ENCODE measurements at places on chromosomes 6 and 20.

- DNase-seq, result no peak
Observed at GRCh38 chr6:166578536-166579236, 7.8 kb downstream of the RAMACL start.

GRCh38 chr6:48389146-48390043 is 278.4 kb upstream of the PTCHD4 start:
- no peak for DNase-seq

DNA sequence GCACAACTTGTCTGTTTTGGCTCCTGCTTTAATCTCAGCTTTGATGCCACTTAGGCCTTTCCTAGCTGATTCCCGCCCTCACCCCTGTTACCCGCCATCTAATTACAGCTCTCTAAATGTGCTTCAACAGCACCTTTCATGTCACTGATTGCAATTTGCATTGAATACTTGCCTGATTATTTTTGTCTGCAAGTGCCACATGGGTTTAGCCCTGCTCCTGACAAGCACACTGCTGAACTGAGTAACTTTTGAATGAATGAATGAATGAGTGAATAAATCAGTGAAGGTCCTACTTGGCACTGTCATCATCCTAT is 591 bp upstream of the DCBLD1 start:
- peak; percentile 3 for DNase-seq

GRCh38 chr6:43290905-43291355 is 7.1 kb upstream of the SLC22A7 start:
- no peak for DNase-seq

GRCh38 chr6:140041571-140042332 is 667.3 kb upstream of the CITED2 start:
- no peak for DNase-seq

- no peak for DNase-seq
Observed at GRCh38 chr6:124903797-124904196, 58.4 kb upstream of the RNF217 start.

DNA sequence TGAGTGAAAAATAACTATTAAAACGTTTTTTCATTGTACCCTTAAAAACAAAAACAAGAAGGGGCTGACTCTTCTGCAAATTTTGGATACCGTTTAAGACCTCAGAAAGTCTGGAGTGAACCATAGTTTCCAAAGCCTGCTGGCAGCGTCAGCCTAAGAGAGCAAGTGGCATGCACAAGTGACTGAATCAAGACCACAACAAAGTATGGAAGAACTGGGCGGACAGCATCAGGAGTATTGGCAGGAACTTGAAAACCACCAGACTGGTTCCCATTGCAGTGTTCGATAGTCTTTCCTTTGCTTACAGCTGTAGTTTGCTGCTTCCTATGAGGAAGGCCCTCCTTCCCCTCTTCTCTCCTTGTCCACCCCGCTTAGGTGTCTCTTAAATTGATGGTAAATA is 33.7 kb upstream of the MYLIP start:
- no peak for DNase-seq

DNA sequence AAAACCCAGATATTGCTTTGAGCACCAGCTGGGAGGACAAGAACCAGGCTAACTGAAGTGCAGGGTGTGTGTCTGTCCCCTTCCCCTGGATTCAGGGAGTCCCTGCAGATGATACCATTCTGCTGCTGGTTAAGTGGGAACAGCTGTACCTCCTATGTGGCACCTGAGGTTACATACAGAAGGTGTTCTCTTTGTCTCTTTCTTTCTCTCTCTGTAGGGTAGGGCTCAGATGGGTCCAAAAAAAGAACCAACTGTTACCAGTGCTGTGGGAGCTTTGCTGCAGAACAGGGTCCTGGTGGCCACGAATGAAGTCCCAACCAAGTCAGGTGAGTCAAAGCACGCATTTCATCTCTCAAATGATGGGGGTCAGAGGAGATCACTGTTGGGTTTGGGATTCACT is 38.6 kb downstream of the ZC2HC1B start:
- no peak for DNase-seq

DNA sequence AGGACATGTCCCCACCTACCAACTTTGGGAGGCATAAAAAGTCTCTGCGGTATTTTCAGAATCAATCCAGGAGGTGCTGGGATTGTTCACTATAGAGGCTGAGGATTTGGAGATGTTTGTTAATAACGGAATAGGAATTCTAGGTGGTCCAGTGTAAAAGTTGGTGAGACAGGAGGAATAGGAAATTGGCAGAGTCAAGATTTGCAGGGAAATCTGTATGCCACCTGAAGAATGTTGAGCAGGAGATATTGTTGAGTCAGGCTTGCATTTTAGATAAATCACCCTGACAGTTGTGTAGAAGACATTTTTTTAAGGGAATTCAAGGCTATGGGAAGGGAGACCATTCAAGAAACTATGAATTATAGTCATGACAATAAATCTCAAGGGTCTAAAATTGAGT is 124.8 kb downstream of the COL12A1 start:
- DNase-seq, result no peak

DNA sequence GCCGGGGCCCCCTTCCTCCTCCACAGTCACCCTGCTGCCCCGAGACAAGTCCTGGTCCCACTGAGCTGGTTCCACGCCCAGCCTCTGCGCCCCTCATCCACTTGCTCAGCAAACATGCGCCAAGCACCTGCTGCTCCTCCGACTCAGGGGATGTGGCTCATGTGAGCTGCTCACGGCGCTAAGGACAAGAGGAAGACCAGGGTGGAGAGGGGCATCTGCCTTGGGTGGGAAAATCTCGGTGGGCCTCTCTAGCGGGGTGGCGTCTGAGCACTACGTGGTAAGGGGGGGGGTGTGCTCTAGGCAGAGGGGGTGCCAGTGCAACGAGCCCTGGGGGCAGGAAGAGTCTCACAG is 4.5 kb downstream of the LAMA5 start:
- no peak for DNase-seq

- no peak for DNase-seq
Observed at GRCh38 chr20:34074101-34074760, 37.8 kb downstream of the EIF2S2 start.

DNA sequence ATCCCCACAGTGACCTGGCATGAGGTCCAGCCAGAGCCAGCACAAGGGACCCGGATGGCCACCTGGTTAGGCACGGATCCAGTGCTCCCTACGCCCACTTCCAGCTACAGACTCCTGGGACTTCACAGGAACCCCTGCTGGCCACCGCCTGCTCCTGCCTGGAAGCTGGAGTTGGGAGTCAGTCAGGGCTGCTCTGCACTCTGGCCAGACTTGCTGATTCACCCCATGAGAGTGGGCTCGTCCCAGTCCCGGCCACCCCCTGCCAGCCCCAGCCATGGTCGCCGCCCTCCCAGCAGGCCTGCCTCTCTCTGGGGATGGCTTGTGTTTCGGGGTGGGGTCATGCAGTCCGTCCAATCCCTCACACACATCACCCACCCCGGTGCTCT is 125.8 kb downstream of the DLL1 start:
- no peak for DNase-seq

DNA sequence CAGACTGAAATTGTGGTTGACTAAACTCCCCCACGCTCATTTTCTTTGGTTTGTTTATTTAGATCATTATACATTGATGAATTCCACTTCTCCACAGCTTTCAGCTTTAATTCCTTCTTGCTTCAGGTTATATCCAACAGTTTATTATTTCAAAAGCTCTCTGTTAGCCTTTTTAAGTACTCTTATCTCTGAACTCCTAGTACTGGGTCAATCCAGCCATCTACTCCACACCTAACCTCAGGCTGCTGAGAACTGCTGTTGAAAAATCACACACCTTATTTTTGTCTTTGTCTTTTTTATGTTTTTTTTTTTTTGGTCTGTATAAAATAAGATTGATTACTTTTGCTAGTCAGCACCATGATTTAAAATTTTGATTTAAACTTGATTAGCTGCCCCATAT is 32.9 kb downstream of the FLRT3 start:
- DNase-seq, result no peak

DNA sequence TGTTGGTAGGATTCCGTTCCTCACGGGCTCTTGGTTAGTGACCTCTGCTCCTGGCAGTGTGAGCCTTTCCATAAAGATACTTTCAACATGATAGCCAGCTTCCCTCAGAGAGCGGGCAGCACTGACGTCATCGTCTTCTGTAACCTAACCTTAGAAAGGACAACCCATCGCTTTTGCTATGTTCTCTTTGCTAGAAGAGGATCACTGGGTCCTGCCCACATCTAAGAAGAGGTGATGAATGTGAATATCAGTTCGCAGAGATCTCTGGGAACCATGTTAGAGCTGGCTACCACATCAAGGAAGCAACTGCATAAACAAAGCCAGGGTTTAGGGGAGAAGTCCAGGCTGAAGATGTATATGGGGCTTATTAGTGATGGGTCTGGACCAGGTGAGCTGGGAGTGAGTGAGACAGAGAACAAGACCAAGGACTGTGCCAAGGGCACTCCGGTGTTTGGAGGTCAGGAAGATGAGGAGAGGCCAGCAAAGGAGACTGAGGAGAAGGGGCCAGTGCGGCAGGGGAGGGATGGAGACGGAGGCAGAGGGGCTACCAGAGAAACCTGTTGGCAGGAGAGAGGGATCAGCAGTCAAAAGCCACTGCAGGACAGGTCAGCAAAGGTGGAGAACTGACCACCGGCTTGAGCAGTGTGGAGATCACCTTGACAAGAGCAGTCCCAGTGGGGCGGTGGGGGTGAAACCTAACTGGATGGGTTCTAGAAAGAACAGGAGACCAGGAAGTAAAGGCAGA is 39.7 kb downstream of the PIM1 start:
- no peak for DNase-seq

- no peak for DNase-seq
Observed at GRCh38 chr6:32178547-32179440, 589 bp downstream of the RNF5 start.

DNA sequence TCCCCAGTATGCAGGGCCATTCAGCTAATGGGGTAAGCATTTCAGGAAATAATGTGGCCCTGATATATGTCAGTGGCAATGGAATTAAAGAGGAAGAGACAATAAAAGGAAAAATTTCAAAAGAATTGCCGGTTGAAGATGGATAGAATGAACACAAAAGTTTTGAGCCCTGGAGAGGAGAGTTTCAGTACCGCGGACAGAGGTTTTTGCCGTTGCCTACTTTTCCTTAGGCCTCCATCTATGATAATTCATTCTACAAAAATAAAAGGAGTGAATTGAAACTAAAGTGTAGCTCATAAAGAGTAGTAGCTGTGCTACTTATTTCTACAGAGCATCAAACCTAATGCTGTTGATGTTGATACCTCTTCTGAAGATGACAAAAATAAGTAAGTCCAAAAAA is 140.7 kb downstream of the RNASET2 start:
- DNase-seq, result peak; percentile 23

- no peak for DNase-seq
Observed at GRCh38 chr6:31958412-31958740, 395 bp downstream of the NELFE start.

- no peak for DNase-seq
Observed at GRCh38 chr6:166375013-166375412, 7.7 kb downstream of the MPC1 start.

DNA sequence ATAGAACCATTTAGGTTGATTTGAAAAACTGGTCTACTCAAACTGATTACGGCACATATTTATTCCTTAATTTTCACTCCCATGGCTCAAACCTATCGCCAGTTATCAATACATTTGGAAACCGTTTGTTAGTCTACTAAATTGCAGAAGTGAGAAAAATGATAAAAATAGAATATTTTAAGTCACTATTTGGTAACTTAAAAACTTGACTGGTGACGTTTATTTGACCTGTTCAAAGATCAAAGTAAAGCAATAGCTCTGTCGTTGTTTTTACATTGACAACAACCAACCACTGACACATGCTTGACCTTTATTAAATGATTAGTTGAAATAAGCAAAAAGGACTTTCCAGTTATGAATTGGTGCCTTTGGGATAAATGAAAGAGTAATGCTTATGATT is 402.9 kb upstream of the MAP3K7 start:
- no peak for DNase-seq

DNA sequence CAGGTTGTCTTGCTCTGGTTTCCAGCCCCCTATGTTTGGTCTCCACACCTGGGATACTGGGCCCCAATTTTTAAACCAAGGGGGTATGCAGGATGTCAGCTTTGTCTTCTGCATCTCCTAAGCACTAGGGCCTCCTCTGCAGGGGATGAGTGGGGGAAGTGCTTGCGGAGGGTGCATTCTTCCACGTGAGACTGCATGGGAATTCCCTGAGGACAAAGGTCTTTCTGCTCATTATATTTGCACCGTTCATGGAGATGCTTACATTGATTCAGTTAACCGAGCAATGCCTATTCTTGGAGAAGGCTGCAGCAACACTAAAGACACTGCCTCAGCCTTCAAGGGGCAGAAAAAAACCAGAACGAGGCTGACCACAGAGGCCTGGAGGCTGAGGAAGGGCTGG is 45.4 kb downstream of the RAB44 start:
- no peak for DNase-seq

- DNase-seq, result no peak
Observed at GRCh38 chr6:12297363-12298016, 7.3 kb downstream of the EDN1 start.

- no peak for DNase-seq
Observed at GRCh38 chr6:26476896-26477295, 19.1 kb downstream of the BTN2A1 start.

DNA sequence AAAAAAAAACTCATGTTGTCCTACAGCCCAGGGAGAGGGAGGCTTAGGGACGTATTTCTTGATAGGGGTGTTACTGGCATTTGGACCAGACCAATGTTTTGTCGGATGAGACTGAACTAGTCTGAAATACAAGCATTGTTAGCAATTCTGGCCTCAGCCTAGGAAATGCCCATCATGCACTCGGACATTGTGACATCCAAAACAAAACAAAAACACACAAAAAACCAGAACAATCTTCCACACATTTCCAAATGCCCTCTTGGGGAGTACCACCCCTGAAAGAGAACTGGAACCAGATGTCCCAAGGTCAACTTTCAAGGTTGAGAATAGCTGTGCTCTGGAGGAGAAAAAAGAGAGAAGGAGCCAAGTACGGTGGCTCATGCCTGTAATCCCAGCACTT is 299.1 kb upstream of the JARID2 start:
- DNase-seq, result no peak

GRCh38 chr6:166862978-166863530 is 93.3 kb downstream of the RNASET2 start:
- no peak for DNase-seq

Data from RPMI8226 (cell line).